ENCODE measurements at places on chromosomes 12 and 14.

- DNase-seq: no peak
Observed at GRCh38 chr14:64729386-64730060, 25.3 kb downstream of the PLEKHG3 start.

DNA sequence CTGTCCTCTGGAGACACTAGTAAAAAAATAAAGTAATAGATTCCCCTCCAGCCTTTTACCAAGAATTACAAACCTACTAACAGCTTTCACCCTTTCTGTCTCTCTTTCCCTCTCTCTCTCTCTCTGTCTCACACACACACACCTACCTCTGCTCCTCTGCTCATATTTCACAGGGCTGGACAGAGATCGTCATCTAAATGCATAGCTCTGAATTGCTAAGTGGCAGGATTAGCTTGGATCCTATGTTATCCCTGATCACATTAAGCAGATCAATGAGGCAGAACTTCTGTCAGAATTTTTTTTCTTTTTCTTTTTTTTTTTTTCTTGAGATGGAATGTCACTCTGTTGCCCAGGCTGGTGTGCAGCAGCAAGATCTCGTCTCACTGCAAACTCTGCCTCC, 22.9 kb downstream of the VCPKMT start:
- DNase-seq: no peak

GRCh38 chr12:74732826-74733225, 195.2 kb downstream of the ATXN7L3B start:
- no peak for DNase-seq

GRCh38 chr14:57018065-57018464, 207.8 kb upstream of the OTX2 start:
- DNase-seq: no peak

DNA sequence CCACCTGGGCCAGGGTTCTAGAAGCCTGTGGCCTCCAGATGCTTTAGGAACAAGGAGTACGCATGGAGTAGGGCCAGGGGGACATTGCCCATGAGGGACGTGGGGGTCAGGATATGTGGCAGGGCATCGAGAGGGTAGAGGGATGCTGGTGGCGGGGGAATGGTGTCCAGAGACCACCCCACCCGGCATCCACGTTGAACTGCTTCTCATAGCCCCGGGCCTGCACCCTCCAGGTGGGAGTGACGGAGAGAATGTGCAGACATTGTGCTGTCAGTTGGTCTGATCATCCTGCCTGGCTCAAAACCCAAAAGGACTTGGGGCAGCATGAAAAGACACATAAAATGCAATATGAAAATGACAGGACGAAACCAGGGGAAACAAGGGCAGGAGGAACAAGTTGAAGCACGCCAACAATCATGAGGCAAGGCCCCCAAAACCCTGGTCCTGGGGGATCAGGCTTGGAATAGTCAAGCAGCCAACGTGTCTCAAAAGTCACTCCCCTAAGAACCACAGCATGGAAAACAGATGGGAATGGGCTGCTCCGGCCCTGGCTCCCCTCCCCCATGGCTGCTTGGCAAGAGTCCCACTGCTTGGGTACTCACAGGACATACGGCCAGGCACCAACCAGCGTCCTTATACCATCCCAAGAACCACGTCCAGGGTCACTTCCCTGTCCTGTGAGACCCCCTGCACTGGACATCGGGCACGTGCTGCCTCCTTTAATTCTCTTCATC, 117.9 kb downstream of the DICER1 start:
- DNase-seq: no peak

GRCh38 chr12:32780071-32780470, 24.4 kb upstream of the YARS2 start:
- no peak for DNase-seq

DNA sequence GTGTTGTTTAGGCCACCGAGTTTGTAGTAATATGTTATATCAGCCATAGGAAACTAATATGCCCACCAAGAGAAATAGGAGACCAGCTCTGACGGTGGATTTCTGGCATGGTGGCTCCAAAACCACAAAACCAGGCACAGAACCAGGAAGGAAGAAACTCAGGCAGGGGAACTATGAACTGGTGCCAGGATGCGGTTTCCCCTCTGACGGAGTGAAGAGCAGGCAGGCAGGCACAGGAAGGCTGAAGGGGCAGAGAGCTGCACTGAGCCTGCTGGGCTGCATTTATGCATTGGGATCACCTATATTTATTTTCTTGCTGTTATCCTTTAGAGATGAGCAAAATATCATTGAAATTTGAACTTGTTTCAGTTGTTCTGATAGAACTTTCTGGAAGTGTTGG, 479.4 kb downstream of the VRK1 start:
- DNase-seq: no peak

- no peak for DNase-seq
Observed at GRCh38 chr12:117009759-117010158, 89.5 kb downstream of the TESC start.

- DNase-seq: no peak
Observed at GRCh38 chr12:105590571-105590970, 260.1 kb downstream of the C12orf75 start.

GRCh38 chr12:78994168-78994791, 129.7 kb downstream of the SYT1 start:
- no peak for DNase-seq

- DNase-seq: no peak
Observed at GRCh38 chr12:40175489-40175888, 49.3 kb upstream of the LRRK2 start.

GRCh38 chr12:40253936-40254335, 29.1 kb downstream of the LRRK2 start:
- no peak for DNase-seq

GRCh38 chr14:22531451-22532344, 57.3 kb downstream of the DAD1 start:
- DNase-seq: no peak

GRCh38 chr14:80678436-80678835, 263.1 kb downstream of the CEP128 start:
- DNase-seq: no peak

GRCh38 chr12:5882511-5883190, 62.4 kb downstream of the ANO2 start:
- no peak for DNase-seq

DNA sequence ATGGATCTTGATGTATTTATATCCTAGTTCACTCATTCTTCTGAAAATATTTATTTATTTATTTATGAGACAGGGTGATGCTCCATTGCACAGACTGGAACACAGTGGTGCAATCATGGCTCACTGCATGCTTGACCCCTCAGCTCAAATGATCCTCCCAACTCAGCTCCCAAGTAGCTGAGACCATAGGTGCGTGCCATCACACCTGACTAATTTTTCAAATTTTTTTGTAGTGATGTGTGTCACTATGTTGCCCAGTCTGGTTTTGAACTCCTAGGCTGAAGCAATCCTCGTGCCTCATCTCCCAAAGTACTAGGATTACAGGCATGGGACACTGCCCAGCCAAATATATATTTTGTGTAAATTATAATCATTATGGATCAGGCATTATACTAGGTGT, 595.6 kb upstream of the ATP2B1 start:
- DNase-seq: no peak

DNA sequence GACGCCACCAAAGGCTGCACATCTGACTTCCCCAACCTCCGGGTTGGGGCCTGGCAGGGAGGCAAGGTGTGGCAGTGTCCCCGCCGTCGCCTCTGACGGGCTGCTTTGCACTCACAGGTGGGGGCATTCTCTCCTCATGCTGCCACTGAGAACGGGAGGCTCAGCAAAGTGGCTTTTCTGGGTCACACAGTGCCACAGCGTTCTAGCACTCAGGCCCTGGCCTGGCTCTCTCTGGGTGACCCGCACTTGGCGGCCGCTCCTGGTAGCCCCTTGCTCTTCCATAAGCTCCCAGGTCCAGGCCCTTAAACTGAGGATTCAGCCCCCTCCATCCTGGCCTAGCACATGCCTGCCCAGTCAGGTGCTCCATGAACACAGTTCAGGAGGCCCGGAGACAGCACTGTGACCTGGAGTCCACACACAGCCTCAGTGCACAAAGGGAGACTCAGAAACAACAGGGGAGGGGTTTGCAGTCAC, 25.2 kb downstream of the SERPINA1 start:
- DNase-seq: no peak

DNA sequence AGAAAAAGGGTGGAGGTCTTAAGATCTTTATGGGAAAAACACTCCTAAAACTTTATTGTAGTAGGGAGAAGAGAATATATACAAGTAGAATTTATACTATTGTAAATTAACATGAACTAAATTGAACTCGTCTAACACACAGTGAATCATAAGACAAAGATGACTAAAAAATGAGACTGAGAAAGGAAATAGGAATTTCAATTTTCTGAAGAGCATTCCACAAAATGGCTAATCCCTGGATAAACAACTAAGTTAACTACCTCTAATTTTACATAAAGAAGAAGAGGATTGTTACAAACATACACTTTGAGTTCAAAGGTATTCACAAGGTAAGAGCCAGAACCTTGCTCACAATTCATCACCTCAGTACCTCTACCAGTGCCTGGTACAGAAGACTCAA, 2.0 kb downstream of the MAP4K5 start:
- no peak for DNase-seq

GRCh38 chr12:75579552-75579951, 68.1 kb upstream of the KRR1 start:
- no peak for DNase-seq

DNA sequence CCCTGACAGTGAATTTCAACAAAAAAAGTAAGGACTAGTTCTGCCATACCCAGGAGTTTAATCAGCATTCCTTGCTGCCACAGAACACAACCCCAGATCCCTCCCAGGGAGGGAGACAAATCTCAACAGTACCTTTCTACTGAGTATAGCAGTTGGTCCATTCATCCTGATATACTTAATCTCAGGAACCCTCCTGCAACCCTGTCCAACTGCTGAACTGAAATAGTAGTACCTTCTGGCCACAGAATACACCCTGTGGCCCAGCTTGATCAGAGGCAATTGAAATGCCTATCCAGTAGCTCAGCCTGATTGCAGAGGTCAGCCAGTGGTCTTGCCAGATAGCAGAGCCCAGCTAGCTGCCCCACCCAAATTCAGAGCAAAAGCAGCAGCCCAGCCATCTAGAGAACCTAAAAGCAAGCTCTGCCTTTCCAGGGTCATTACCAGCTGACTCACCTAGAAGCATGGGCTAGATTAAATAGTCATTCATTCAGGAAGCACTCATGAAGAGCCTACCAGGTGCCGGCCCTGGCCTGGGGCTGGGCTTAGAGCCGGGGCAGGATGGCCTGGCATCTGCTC, 40.0 kb upstream of the RHOJ start:
- no peak for DNase-seq

GRCh38 chr12:47903927-47904712, 674 bp downstream of the VDR start:
- no peak for DNase-seq

DNA sequence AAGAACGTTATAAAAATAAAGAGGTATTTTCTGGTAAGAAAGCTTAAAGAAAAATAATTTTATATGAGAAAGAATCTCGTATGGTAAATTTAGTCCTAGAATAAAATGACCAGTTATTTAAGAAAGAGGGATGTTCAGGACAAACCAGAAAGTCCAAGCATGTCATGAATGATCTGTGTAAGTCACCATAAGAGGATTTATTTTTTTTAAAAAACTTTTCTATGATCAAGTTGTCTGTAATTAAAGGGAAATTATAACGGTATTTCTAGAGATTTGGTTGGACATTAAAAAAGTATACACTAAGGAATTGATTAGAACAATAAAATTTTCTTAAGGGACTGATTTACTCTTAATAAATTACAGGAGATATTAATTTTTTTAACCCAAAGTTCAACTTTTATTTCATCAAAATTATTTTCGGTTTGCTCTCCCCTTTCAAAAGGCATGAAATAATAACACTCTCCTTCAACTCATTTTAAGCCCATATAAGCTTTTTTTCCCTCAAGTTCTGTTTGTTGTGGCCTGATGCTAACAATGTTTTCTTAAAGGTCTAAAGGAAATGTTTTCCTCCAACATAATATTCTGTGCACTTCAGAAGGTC, 49.9 kb upstream of the CPSF6 start:
- DNase-seq: no peak

GRCh38 chr12:68912916-68913315, 20.1 kb downstream of the CPM start:
- DNase-seq: no peak

DNA sequence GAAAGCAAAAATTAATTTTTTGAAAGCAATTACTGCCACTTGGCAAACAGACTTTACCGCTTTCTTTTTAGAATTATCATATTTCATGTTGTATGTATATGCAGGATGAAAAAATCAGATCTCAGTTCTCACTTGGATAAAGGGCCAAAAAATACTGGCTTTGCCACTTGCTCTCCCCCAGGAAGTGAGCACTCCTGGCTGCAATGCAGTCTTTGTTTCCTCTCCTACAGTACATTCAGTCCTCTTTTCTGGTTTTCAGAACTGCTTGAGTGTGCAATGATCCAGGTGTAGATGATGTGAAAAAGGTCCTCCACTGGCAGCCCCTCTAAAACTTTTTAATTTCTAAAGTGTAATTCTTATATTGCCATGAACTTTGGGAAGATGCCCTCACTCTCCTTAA, 183.4 kb downstream of the SLC25A21 start:
- DNase-seq: no peak

DNA sequence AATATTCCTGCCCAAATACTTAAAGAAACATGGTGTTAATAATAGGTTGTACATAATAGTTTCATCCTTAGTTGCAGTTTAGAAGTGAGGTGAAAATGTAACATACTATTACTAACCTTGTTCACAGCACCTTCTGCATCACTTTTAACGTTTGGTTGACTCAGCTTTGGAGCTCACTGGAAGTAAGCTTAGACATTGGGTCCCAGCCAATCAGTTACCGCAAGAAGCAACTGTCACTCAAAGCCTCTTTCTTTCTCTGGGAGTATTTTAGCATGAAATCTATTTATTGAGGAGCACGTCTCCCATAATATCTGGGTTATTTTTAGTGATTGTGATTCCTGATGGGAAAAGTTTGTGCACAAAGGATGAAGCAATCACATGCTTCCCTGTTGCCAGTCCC, 472.6 kb downstream of the SNAPC1 start:
- DNase-seq: no peak

DNA sequence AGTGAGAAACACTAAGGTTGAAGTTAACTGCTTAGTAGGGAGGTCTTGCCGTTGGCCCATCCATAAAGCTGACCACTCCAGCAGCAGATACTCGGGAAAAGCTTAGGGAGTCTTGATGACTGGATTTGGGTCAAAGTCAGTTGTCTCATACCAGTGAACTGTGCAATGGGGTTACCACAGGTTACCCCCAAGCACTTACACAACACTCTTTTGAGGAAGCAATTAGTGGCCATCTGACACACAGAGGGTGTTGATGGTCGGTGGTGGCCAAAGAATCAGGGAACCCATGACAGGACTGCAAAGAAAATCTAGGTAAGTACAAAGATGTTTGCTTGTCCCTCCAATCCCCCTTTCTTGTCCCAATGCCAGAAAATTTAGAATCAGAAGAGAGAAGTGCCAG, 410.2 kb downstream of the APAF1 start:
- DNase-seq: no peak

DNA sequence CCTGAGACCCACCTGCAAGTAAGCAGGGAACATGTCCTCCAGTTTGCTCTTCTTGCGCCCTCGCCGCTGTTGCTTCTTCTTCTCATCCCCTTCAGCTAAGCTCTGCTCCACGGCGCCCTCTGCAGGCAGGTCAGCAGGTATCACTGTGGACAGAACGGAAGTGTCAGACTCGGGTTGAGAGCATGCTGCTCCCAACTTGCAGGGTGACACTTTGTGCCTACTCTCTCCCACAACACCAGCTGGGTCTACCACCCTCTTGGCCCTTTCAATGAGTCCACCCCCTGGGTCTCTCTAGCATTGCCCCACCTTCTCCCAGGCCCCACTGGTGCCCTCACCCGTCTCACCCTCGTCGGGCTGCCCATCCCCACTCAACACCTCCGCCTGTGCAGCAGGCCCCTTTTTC, 16.7 kb downstream of the KMT2D start:
- peak; percentile 57 for DNase-seq
